Activated naive CD8-positive, alpha-beta T cell treated with anti-CD3 and anti-CD28 coated beads, Interleukin-2, amount 10 ng/mL, durations not matched to agents 7 days and 5 days (primary cell): ENCODE measurements at places on chromosomes 12 and 14.

GRCh38 chr12:28057856-28058615 is 85.5 kb upstream of the PTHLH start:
- no peak for DNase-seq

- DNase-seq: no peak
Observed at GRCh38 chr12:88644946-88645702, 64.9 kb upstream of the KITLG start.

DNA sequence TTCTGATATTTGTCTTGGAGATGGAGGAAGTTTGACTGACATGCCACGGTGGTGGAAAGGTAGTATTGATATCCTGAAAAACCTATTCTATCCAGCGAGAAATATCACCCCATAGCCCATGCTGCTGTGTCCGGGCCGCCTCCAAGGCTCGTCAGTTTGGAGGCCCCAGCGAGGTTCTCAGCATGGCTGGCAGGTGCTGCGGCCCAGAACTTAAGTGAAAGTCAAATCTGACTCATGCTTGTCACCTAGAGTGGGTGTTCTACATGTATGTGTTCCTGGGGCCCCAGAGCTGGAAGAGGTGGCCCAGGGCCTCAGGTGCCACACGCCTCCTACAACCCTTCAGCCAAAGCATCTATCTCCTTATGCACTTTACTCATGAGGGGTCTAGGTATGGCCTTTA is 92.9 kb downstream of the GCH1 start:
- DNase-seq: no peak

- no peak for DNase-seq
Observed at GRCh38 chr14:60632777-60633176, 16.5 kb downstream of the SIX1 start.

- no peak for DNase-seq
Observed at GRCh38 chr14:75306927-75307699, 28.5 kb downstream of the FOS start.
